Fibroblast of skin of scalp (primary cell): ENCODE measurements at places on chromosomes 1 and 21.

DNA sequence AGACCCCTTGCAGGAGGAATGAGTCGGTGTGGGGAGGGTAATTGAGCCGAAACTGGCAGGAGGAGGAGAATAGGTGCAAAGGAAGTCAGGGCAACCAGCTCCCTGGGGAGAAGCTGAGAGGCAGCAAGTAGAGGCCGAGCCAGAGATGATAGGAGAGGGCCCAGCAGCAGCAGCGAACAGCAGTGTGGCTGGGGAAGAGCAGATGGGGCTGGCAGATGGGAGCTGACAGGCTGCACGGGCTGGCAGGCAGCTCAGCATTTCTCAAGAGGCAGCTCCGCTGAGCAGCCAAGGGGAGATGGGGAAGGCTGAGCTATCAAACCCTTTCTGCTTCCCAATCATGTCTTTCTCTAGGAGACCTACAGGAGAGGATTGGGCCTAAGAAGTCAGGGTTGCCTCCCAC is 158.2 kb downstream of the TRIM33 start:
- peak; percentile 17 for DNase-seq

GRCh38 chr1:58437623-58438022 is 108.9 kb downstream of the OMA1 start:
- DNase-seq: no peak

DNA sequence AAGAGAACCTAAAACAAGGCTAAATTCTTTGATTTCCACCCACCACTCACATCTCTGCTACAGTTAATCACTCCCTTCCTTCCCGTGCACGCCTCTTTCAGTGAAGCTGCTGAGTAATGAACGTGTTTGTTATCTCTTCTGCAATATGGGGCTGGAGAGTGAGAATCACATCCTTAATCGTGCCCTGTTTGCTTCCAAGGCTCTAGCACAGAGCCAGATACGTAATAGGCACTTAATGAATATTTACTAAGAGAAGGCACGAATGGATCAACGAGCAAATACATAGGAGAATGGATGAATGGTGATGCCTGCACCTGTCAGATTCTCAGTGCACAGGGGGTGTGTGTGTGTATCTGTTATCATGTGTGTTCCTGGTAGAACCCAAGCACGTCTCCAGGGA is 22.1 kb upstream of the FAM43B start:
- no peak for DNase-seq

DNA sequence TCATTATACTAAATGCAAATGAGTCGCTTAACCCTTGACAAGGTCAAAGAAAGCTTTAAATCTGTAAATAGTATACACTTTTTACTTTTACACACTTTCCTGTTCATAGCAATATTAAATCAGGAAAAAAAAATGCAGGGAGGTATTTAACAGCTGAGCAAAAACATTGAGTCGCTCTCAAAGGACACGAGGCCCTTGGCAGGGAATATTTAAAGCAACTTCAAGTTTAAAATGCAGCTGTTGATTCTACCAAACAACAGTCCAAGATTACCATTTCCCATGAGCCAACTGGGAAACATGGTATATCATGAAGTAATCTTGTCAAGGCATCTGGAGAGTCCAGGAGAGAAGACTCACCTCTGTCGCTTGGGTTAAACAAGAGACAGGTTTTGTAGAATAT is 62.7 kb downstream of the CAPN2 start:
- DNase-seq: peak; percentile 46

DNA sequence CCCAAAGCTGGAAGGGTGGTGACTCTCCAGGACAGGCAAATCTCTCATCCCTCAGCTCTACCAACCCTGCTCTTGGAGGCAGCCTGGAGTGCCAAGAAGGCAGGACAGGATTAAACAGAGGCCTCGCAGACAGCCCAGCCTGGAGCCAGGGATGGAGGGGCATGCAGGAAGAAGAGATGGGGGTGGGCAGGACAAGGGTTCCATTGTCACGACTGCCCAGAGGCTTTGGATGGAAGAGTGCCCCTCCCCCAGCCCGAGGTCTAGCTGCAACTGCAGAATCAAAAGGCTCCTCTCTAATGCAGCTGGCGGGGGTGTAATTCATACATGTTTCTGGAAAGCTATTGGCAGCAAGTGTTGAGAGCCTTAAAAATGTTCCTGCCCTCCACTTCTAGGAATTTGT is 8.8 kb downstream of the RAB7B start:
- no peak for DNase-seq

- no peak for DNase-seq
Measured at GRCh38 chr1:154758346-154758745, 111.7 kb downstream of the KCNN3 start.
